Activated naive CD8-positive, alpha-beta T cell treated with anti-CD3 and anti-CD28 coated beads for 36 hours (primary cell): ENCODE measurements at places on chromosomes 16 and 17.

DNA sequence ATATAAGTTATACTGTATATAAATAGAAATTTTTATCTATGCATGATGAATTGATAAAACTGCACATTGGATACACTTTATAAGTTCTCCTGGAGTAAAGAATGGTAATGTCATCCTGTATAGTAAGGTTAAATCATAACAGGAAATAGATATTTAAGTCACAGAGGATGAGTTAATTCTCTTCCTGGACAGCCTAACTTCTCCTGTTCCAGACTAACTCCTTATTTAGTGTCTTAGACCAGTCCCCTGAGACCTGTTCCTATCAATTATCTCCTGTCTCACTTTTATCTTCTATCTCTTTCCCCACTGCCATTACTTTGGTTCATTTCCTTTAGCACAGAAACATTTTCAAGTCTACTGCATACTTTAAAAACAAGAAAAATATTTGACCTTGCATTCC lies 46.5 kb downstream of the SSH2 start:
- DNase-seq: no peak
- H3K36me3 ChIP-seq: peaks cover 10% of the 10 kb centered on the region
- no peak overlapping the region for H3K4me3 ChIP-seq
- no peaks in the 10 kb centered on the region for H3K27me3 ChIP-seq
- H3K27ac ChIP-seq: peak overlapping the region; percentile 11

DNA sequence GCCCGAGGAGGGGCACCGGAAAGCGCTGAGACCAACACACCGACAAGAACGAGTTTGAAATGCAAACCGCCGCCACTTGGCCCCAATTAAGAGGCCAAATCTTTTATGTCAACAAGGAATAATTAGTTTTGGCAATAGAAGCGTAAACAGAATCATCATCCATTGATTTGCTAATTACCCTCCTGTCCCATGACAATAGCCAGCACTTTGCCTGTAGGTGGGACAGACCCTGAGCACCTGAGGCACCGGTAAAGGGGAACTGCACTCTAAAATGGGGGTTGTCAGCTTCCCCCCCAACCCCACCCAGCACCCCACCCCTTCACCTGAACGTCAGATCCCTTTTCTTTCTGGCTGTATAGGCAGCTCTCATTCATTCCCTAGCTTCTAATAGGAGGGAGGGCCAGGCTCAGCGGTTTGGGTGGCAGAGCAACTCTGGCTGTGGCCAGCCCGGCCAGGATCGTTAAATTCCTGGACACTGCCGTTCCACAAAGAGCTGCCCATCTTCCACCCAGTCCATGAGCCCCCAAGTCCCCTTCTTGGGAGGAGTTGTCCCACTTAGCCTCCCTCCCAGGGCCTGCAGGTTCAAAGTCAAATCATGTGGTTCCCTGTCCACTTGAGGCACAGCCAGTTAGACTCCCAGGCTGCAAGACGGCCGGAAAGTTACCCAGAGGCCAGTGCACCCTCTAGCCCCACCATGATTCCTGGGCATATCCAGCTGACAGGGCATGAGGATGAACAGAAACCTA lies 45.8 kb downstream of the WNT3 start:
- H3K27me3 ChIP-seq: peaks cover 48% of the 10 kb centered on the region
- no peak overlapping the region for H3K27ac ChIP-seq
- no peak for DNase-seq
- H3K4me1 ChIP-seq: peaks cover 12% of the 10 kb centered on the region
- H3K4me3 ChIP-seq: peak overlapping the region; percentile 65

DNA sequence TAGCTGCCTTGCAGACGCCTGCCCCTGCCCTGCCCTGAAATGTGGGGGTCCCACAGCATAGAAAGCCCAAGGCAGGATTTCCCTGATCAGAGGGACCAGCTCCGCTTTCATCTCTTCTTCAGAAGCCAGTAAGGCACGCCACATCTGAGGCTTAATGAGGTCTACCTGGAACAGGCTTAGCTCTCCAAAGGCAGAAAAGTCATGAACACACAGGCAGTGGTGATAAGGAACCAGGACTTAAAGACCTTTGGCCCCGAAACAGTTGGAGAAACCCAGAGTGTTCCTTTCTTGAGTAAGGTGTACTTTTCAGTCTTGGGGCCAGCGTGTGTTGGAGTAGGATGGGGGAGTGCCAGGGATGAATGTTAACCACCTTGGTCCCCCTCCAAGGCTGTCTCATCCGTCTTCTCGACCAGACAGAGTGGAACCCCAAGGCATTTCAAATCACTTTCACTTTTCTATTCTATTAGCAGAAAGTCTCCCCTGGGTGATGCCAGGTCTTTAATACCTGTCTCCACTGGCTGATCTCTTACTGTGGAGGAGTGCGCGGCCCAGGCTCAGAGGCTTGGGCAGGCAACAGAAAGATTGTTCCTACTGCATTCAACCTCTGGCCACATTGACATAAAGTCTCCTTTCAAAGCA lies 43.9 kb downstream of the TMEM186 start:
- H3K27ac ChIP-seq: no peak overlapping the region
- H3K27me3 ChIP-seq: no peaks in the 10 kb centered on the region
- no peaks in the 10 kb centered on the region for H3K4me1 ChIP-seq
- H3K36me3 ChIP-seq: peaks cover 3% of the 10 kb centered on the region

- peaks cover 32% of the 10 kb centered on the region for H3K4me1 ChIP-seq
- H3K27me3 ChIP-seq: no peaks in the 10 kb centered on the region
- peak; percentile 45 for DNase-seq
- no peaks in the 10 kb centered on the region for H3K36me3 ChIP-seq
- peak overlapping the region; percentile 71 for H3K27ac ChIP-seq
Observed at GRCh38 chr16:14193316-14193871, 122.3 kb downstream of the MRTFB start.

DNA sequence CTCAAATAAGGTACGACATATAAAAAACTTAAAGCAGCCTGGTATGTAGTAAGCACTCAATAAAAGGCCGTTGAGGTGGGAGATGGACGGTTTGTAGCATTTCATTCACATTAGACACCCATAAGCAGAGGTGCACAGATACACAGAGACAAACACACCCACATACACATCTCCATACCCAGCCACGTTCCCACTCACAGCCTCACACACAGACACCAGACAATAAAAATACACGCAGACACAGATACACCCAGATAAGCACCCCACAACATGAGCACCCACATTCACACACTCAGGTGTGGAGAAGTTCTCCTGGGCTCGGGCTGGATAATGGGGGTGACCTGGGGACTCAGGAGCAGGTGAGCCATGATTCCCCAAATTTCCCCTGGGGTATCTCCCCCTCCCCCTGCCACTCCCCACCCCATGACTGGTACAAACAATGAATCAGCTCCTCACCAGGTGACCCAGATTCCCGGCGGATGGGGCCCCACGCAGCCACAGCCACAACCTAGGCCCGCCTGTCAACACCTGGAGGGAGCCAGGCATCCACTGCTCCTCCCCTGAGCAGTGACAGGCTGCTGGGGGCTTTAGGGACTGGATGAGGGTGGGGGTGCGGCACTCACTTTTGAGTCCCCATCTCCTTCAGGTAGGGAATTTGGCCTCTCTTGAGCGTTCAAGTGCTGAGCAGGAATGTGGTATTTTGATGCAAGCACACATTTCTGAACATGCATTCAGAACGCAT lies 2.7 kb downstream of the DLX3 start:
- peaks cover 73% of the 10 kb centered on the region for H3K27me3 ChIP-seq
- no peak overlapping the region for H3K27ac ChIP-seq
- no peaks in the 10 kb centered on the region for H3K36me3 ChIP-seq
- H3K4me3 ChIP-seq: no peak overlapping the region
- DNase-seq: no peak
- H3K4me1 ChIP-seq: peaks cover 15% of the 10 kb centered on the region
